Sigmoid colon (tissue), 7 donors: ENCODE measurements at places on chromosomes 6 and 20. TPM values are rescaled to one million over a fixed set of nuclear protein-coding genes. Genes with fewer than 3 reads are reported as not detected.
A peak's percentile ranks its signal among the peaks of the same experiment; 100 is the strongest.

The PFDN6 gene
- polyA plus RNA-seq = 131 TPM

DNA sequence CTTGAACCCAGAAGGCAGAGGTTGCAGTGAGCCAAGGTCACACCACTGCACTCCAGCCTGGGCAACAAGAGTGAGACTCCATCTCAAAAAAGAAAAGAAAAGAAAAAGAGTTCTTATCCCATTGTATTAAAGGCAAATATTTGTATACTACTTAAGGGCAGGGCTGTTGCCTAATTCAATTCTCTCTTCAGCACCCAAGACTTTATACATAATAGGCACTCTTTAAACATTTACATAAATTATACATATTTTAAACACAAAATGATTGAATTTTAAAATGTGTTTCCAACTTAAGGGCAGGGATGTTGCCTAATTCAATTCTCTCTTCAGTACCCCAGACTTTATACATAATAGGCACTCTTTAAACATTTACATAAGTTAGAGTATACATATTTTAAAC is 424.3 kb upstream of the ARID1B start:
- H3K4me3 ChIP-seq = no peak overlapping the region
- no peaks in the 10 kb centered on the region for H3K4me1 ChIP-seq
- H3K27me3 ChIP-seq = no peaks in the 10 kb centered on the region
- DNase-seq = no peak
- no peak overlapping the region for H3K27ac ChIP-seq
- no peaks in the 10 kb centered on the region for H3K36me3 ChIP-seq

The FKBP1C gene
- not detected for polyA plus RNA-seq

DNA sequence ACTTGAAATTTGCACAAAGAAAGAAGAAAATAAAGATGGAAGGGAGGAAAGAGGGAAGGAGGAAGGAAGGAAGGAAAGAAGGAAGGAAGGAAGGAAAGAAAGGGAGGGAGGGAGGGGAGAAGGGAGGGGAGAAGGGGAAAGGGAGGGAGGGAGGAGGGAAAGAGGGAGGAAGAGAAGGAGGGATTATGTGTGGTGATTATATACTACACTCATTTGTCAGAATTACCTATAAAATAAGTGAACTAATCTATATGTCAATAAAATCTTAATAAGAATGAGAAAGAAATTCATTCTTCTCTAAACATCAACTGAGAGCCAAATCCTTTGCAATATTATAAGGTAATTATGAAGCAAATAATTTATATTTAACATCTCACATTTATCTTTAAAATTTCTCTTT is 77.9 kb upstream of the TFAP2D start:
- no peak overlapping the region for H3K27ac ChIP-seq
- H3K27me3 ChIP-seq = no peaks in the 10 kb centered on the region
- DNase-seq = no peak
- H3K36me3 ChIP-seq = no peaks in the 10 kb centered on the region
- no peak overlapping the region for H3K4me3 ChIP-seq
- H3K4me1 ChIP-seq = no peaks in the 10 kb centered on the region

DNA sequence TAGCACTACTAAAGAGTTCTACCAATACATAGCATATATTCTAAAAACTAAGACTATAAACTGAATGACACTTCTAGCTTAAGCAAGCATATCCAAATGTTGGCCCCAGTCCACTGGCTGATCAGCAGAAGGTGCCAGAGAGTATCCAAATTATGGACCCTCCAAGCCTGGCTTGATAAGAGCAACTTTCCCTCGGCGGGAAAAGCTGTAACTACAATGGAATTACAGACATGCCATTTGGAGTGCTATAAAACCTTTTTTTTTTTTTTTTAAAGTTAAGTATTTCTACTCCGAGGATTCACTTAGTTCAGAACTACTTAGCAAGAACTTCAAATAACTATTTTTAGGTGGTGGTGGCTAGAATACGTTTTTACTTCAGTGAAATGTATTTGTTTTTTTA is 94.6 kb downstream of the EPB41L2 start:
- no peak for DNase-seq
- H3K27ac ChIP-seq = peak overlapping the region; percentile 34
- H3K36me3 ChIP-seq = no peaks in the 10 kb centered on the region
- H3K27me3 ChIP-seq = no peaks in the 10 kb centered on the region

- H3K4me1 ChIP-seq = peaks cover 24% of the 10 kb centered on the region
- H3K4me3 ChIP-seq = peak overlapping the region; percentile 50
- no peaks in the 10 kb centered on the region for H3K27me3 ChIP-seq
- H3K27ac ChIP-seq = peak overlapping the region; percentile 82
- H3K36me3 ChIP-seq = no peaks in the 10 kb centered on the region
Measured at GRCh38 chr6:26553635-26554446, 15.7 kb downstream of the HMGN4 start.

DNA sequence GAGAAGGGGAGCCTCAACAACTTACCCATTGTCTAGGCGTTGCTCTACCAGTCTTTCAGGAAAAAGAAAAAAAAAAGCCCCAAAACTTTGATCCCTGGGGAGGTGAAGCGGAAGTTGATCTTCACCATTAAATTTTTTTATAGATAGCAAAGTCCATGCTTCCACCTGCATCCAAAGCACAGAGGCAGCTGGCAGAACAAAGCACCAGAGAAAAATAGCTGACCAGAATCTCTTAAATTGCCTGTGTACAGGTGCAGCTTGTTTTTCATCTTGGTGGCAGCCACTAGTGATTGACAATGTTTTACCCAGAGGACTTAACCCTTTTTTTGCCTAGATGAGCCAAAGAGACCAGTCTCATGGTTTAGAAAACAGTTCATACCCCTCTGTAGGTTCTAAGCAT is 86.0 kb downstream of the MYB start:
- H3K27me3 ChIP-seq = no peaks in the 10 kb centered on the region
- DNase-seq = no peak
- no peak overlapping the region for H3K27ac ChIP-seq
- H3K4me1 ChIP-seq = no peaks in the 10 kb centered on the region

DNA sequence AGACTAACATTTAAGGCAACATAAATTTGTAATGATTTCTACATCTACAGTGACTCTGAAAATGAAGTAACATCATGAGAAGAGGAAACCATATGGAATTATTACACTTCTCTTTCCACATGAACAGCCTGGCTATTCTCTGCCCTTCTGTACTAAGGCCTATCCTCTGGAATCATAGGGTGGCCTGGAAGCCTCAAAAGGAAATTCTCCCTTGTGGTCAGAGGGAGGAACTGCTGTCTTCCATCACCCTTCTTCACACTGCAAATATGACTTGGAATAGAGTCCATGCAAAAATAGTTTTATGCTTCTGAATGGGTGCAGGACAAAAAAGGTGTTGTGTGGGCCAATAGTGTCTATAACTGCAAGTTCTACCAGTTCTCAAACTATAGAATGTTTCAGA is 44.6 kb upstream of the SH3BGRL2 start:
- no peaks in the 10 kb centered on the region for H3K27me3 ChIP-seq
- H3K4me3 ChIP-seq = no peak overlapping the region

The HLA-DRB5 gene
- polyA plus RNA-seq = 13.6 TPM

The CALHM4 gene
- not detected for polyA plus RNA-seq

- no peaks in the 10 kb centered on the region for H3K36me3 ChIP-seq
- H3K27me3 ChIP-seq = no peaks in the 10 kb centered on the region
- no peak overlapping the region for H3K27ac ChIP-seq
Measured at GRCh38 chr6:130518588-130518987, 152.8 kb downstream of the TMEM200A start.

The DEFB121 gene
- not detected for polyA plus RNA-seq

- DNase-seq = no peak
- no peaks in the 10 kb centered on the region for H3K27me3 ChIP-seq
- H3K36me3 ChIP-seq = no peaks in the 10 kb centered on the region
Measured at GRCh38 chr6:109389650-109390274, 7.5 kb upstream of the CD164 start.

GRCh38 chr20:39270837-39271604 is 308.9 kb downstream of the DHX35 start:
- peaks cover 27% of the 10 kb centered on the region for H3K4me1 ChIP-seq
- H3K4me3 ChIP-seq = no peak overlapping the region
- H3K27ac ChIP-seq = no peak overlapping the region

DNA sequence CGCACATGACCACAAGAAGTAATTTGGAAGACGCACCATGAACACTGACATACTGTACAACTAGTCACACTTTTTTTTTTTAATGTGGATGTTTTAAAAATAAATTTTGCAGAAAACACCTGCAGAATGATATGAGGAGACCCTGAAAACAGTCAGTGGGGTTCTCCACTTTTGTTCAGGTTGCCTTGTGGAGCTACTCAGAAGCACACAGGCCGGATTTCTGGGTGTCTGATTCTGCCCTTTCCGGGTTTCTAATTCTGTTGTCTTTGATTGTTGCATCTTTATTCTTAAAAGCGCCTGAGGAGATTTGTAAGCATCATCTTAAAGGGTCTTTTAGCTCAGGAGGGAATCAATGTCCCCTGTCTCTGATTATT is 74.5 kb downstream of the SSR1 start:
- H3K4me1 ChIP-seq = no peaks in the 10 kb centered on the region
- H3K4me3 ChIP-seq = no peak overlapping the region
- no peaks in the 10 kb centered on the region for H3K27me3 ChIP-seq
- H3K36me3 ChIP-seq = peaks cover 7% of the 10 kb centered on the region

The PPIL6 gene
- polyA plus RNA-seq = 1.4 TPM

GRCh38 chr6:75422024-75422639 is 71.5 kb downstream of the FILIP1 start:
- DNase-seq = no peak
- H3K36me3 ChIP-seq = no peaks in the 10 kb centered on the region
- no peaks in the 10 kb centered on the region for H3K27me3 ChIP-seq

- no peaks in the 10 kb centered on the region for H3K27me3 ChIP-seq
- H3K27ac ChIP-seq = no peak overlapping the region
- no peak overlapping the region for H3K4me3 ChIP-seq
- no peak for DNase-seq
- no peaks in the 10 kb centered on the region for H3K4me1 ChIP-seq
Measured at GRCh38 chr20:59903621-59904020, 29.8 kb downstream of the SYCP2 start.

The CRISP3 gene
- 0.60 TPM for polyA plus RNA-seq

- no peak for DNase-seq
- H3K4me1 ChIP-seq = no peaks in the 10 kb centered on the region
- no peak overlapping the region for H3K27ac ChIP-seq
- H3K27me3 ChIP-seq = no peaks in the 10 kb centered on the region
- no peak overlapping the region for H3K4me3 ChIP-seq
Measured at GRCh38 chr20:57920971-57921370, 211.2 kb upstream of the PMEPA1 start.

DNA sequence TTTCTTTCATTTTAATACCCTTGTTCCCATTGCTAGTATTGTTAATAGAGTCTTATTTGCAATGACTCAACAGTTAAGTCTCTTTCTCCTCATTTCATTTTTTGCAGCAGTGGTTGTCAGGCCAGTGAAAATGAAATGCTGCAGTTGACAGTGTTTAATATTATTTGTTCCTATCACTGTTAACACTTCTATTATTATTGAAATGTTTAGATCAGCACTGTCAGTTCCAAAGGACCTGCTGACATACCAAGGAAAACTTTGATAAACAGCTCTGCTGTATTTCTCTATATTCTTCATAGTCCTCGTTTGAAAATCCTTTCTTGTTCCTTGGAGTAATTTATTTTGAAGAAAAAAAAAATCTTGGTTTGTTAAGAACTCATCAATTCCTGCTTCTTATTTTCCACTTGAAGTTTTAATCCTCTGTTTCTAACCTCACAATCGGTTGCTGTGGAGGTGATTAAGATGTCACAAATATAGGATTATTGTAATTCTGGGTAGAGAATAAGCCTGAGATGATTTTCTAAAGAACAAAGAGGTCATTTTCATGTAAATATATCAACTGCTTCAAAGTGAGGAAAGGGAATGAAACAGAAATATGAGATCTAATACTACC is 1065.9 kb upstream of the CITED2 start:
- no peak overlapping the region for H3K27ac ChIP-seq
- H3K36me3 ChIP-seq = no peaks in the 10 kb centered on the region
- H3K4me3 ChIP-seq = no peak overlapping the region
- DNase-seq = no peak
- H3K27me3 ChIP-seq = no peaks in the 10 kb centered on the region

The SERINC1 gene
- 52.9 TPM for polyA plus RNA-seq

DNA sequence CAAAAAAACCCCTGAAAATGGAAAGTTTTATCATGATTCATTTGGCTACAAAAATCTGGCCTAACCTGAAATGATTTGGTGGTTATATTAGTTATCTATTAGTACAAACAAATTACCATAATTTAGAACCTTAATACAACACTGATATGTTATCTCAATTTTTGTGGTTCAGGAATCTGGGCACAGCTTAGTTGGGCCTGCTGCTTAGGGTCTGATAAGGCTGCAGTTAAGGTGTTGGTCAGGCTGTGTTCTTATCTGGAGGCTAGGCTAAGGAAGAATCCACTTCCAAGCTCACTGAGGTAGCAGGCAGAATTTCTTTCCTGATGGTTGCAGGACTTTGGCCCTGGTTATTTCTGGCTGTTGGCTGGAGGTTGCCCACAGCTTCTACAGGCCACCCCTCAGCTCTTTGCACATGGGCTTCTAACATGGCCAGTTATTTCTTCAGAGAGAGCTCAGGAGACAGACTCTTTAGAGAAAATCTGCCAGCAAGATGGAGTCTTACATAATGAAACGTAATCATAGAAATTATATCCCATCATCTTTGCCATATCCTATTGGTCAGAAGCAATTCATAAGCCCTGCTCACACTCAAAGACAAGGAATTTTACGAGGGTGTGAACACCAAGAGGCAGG is 11.4 kb downstream of the TRIM38 start:
- H3K4me3 ChIP-seq = no peak overlapping the region
- no peaks in the 10 kb centered on the region for H3K27me3 ChIP-seq
- H3K36me3 ChIP-seq = peaks cover 65% of the 10 kb centered on the region
- H3K4me1 ChIP-seq = no peaks in the 10 kb centered on the region

DNA sequence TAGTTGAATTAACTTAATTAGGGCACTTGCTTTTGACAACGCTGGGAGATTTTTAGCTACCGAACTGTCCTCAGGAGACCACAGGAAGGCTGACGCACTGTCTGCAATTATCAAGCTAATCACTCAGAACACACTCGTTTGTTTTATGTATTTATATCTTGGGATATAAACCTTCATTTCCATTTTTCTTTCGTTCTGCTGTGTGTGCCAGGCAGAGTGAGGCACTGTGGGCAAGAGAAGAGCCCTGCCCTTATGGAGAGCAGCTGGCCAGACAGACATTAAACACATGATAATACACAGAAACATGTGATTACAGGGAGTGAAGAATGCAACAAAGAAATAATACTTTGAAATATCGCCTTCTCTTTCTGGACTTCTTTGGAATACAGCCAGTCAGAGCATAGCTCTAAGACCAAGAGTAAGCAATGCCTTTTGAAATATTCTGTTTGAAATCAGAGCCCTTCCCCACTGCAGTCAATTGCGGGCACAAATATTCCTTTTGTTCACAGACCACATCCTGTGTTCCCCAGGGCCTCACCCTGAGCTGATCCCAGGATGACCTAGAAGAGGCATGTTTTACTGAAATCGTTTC is 96.8 kb downstream of the ANKRD60 start:
- DNase-seq = peak; percentile 44
- peaks cover 19% of the 10 kb centered on the region for H3K27me3 ChIP-seq
- H3K4me1 ChIP-seq = no peaks in the 10 kb centered on the region
- no peak overlapping the region for H3K4me3 ChIP-seq
